Stimulated activated naive CD4-positive, alpha-beta T cell (primary cell): ENCODE measurements at places on chromosomes 13 and 19.

DNA sequence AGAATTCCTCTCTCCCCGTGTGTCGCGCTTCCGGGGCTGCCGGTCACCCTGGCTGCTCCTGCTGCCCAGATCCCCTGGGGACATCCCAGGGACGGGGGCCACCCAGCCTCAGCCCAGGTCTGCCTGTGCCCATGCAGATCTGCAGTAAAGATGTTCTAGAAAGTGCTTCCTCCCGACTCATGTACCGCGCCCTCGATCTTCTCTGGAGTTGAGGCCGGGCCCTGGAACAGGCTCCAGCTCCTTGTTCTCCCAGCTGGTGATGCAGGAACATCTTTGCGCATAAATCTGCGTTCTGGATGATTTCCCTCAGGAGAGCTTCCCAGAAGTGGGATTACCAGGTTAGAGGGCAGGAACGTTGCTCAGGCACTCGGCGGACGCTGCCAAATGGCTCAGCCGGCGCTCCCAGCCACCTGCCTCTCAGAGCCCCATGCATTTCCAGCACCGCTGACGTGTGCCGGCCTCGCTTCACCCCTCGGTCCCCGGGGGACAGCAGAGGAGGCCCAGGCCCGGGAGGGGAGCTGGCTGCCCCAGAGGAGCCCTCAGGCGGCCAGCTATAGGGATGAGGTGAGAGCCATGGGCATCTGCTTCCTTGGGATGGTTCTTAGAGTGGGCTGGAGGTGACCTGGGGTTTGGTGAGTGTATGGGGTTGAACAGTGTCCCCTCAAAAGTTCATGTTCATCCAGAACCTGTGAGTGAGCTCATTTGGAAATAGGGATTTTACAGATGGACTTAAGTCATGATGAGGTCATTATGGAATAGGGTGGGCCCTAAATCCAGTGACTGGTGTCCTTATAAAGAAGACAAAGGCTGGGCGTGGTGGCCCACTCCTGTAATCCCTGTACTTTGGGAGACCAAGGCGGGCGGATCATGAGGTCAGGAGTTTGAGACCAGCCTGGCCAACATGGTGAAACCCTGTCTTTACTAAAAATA lies 42.6 kb downstream of the CRTC1 start:
- DNase-seq = no peak

GRCh38 chr19:16338470-16339360 lies 14.1 kb downstream of the KLF2 start:
- no peak for DNase-seq

- no peak for DNase-seq
Observed at GRCh38 chr19:56946159-56946558, 105.6 kb upstream of the PEG3 start.

- DNase-seq = no peak
Observed at GRCh38 chr19:14446336-14447036, 13.4 kb downstream of the PKN1 start.

- no peak for DNase-seq
Observed at GRCh38 chr13:20499986-20500385, 25.7 kb downstream of the CRYL1 start.

DNA sequence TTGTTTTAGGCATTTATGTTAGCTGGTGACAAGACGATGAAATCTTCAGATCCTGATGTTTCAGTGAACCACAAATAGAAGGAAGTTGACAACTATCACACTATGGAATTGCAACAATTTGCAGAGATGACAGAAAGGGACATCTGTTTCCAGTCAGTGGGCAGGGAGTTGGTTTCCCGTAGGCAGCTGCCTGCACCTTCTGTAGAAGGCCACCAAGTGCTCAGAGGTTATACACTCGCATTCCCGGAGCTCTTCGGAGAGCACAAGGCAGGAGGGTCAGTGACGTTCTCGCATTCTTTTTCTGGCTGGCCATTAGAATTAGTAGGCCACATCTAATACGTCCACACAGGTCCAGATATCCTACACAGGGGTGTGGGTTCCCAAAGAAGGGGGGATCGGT lies 129.4 kb downstream of the SHISA2 start:
- DNase-seq = no peak

DNA sequence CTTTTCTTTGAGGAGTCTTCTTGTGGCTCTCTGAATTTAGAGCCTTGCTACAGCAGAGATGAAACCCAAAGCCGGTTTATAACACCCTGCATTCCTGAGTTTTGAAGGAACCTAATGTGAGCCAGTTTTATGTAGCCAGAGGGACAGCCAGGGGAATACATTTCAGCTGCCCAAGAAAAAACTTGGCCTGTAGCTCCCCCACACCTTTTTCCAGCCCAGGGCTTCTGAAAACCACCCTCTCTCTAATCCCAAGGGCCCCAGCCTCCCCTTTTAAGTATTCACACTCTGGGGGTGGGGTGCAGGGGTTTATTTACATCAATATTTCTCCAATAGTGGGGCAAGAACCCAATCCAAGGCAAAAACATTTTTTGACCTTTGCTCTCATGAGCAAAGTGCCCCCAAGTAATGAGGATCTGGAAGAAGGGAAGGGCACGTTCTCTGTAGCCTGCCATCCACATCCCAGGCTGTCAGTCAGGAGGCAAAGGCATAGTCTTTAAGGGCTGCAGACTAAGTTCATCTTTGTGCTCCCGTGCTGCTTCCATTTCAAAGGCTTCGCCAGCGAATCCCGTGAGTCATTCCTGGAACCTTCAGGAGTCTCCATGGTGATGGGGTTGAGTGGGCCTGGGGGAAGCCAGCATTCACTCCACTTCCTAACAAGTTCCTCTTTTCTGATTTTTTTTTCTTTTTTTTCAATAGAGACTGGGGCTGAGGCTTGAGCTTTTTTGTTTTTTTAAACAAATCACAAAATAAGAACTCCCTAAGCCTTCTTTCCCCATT lies 33.2 kb upstream of the MEDAG start:
- DNase-seq = no peak

DNA sequence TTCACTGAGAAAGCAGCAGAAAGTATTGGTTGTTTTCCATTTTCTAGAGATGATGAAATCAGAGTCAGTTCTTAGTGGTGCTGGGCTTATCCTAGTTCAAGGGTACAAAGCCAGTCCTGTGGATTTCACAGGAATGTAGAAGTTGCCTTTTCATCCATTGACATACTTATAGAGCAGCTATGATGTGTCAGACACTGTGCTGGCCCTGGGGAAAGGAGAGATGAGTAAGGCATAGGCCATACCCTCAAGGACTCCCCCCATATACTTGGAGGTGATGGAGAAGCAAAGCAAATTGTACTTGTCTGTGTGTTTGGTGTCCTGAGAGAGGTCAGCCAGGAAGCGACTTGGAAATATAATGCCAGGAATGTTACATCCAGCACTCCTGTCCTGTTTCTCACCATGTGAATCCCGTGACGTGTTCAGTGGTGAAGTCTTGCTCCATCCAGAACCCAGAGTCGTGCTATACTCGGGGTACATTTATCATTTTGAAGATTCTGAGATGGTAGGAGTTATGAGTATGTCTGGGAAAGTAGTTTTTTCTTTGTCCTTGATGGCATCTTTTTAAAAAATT lies 22.6 kb downstream of the ERCC5 start:
- DNase-seq = no peak

- no peak for DNase-seq
Observed at GRCh38 chr13:102878481-102878880, 32.6 kb downstream of the ERCC5 start.

GRCh38 chr13:67094952-67095351 lies 135.2 kb downstream of the PCDH9 start:
- no peak for DNase-seq

DNA sequence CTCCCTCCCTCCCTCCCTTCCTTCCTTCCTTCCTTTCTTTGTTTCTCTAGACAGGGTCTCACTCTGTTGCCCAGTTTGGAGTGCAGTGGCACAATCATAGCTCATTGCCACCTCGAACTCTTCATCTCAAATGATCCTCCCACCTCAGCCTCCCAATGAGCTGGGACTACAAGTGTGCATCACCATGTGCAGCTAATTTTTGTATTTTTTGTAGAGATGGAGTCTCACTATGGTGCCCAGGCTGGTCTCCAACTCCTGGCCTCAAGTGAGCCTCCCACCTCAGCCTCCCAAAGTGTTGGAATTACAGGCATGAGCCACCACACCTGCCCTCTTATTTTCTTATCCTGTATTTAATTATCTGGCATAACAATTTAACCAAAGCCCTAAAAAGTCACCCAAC lies 4.4 kb downstream of the UPK1A start:
- DNase-seq = no peak

DNA sequence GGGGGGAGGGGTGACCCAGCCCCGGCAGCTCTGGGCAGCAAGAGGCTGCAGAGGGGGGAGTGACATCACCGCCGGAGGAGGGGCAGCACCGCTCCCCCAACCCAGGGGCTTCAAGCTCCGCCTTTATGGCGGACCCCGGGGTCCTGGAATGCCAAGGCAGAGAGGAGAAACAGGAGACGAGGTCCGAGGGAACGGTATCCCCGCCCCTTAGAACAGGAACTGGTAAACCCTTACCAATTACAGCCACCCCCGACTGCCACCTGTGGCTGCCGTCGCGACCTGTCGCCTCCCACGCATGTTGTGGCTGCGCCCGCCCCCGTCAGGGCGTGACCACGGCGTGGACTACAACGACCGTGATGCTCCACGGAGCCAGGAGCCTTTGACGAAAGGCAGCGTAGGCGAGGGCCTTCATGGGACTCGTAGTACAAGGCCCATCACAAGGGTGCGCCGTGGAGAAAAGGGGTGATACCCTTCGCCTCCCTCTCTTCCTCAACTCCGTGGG lies 4.1 kb upstream of the KCNC3 start:
- DNase-seq = peak; percentile 88

DNA sequence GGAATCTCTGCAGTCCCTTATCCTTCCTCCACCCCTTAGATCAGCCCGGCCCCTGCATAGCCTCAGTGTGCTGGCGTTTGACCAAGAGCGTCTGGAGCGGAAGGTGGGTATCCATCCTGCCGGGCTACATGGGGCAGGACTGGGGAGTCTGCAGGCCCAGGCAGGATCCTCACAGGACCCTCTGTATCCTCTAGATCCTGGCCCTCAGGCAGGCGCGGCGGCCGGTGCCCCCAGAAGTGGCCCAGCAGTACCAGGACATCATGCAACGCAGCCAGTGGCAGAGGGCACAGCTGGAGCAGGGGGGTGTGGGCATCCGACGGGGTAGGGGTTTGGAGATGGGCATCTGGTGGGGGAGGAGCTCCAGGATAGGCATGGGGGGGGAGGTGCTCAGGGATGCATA lies 8.9 kb downstream of the PODNL1 start:
- DNase-seq = no peak

- peak; percentile 19 for DNase-seq
Observed at GRCh38 chr19:32404933-32405430, 588 bp upstream of the DPY19L3 start.

DNA sequence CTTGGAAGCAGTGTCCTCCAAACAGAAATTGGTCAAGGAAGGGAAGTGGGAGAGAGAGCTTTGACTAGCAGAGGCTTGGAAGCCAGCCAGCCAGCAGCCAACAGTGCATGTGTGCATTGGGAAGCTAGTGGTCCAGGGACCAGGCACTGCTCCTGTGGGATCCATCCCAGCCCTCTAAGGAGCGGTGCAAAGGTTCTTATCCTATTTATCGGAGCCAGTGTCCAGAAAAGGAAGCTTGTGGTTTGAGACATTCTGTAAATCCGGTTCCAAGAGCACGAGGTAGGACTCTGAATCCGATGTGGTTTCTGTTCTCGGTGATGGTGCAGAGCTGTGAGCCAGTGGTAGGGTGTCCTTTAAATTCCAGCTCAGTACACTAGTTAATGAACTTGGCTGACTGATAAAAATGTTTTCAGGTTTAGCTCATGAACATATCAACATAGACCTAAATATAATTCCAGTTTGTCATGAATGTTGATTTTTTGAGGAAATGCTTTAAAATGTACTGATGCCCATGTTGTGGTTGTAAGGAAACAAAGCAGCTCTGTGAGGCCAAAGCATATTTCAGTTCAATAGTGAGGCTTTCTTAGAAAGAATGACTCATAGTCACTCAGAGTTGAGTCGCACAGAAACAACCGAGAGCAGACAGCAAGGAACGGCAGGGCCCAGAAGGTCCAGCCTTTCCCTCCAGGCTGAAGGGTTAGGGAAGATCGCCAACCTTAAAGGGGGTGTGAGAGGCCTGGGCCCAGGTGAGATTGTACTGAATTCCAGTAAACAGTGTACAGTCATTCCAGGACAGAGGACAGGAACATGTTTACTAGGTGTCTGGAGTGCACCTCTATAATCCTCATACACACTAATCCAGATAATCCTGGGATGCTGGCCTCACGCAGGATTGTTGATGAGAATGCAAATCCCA lies 21.5 kb upstream of the GARRE1 start:
- no peak for DNase-seq

DNA sequence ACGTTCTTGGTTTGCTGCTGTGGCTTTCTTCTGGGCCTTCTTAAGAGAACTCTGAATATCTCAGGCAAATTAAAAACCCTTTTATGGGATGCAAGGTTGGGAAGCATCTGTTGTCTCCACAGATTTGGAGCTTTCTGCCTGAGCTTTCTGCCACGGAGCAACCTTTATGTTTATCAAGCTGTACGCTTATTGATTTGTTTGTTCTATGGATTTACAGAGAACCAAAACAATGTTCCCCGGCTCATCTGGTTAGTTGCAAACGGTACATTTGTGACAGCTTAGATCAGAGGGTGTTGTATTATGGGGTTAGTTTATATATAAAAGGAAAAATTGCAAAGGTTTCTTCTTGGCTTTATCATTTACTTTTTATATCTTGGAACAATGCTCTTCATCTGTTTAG lies 479.6 kb downstream of the DIAPH3 start:
- DNase-seq = no peak

DNA sequence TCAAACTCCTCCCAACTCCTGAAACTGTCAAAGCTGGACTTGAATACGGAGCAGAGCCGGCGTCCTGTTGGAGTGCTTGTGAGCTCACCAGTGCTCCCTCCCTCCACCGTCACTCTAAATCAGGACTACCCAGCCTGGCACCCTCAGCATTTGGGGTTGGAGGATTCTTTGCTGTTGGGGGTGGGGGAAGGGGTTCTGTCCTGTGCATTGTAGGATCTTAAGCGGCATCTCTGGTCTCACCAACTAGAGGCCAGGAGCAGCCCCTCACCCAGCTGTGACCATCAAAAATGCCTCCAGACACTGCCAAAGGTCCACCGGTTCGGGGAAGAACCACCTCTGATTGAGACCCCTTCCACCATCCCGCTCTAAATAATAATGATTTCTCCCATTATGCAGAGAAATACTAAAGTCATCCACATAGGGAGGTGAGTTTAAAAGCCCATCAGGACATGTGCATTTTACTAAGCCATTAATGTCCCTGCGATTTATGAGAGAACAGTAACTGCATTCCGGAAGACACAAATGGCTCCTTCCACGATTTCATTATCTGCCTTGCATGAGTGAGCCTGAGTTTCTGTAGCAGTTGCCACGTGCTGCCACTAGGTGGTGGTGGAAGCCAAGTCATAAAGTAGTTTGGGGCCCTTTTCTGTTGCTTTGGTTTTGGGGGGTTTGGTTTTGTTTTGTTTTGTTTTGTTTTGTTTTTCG lies 16.1 kb upstream of the USP29 start:
- peak; percentile 8 for DNase-seq

DNA sequence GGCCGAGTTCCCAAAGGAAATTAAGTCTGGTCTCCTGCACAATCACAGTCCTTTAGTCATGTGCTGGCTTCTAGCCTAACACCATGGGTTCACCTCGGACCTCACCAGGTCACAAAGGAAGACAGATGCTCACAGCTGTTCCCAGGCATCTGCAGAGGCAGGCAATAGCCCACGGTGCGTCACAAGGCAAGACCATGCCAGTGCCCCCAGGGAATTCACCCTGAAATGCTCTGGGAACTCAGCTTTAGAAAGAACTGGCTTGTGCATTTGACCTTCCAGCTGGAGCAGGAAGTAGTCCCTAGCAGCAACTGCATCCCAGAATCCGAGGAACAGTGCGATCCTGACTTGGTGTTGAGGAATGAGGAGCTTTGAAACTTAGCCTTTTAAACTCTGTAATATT lies 96.8 kb upstream of the WASF3 start:
- DNase-seq = no peak

- no peak for DNase-seq
Observed at GRCh38 chr19:49850221-49850486, 805 bp upstream of the PTOV1 start.
